Renal cortex interstitium (tissue), 15 donors: ENCODE measurements at places on chromosomes 2 and 18. TPM values are rescaled to one million over a fixed set of nuclear protein-coding genes. Genes with fewer than 3 reads are reported as not detected.

Gene SLC16A14
- 6.5 TPM for polyA plus RNA-seq

Gene CRIM1
- 98.8 TPM for polyA plus RNA-seq

Gene CCT4
- 193 TPM for polyA plus RNA-seq

Gene QPCT
- 9.5 TPM for polyA plus RNA-seq

Gene ARHGAP28
- 59.5 TPM for polyA plus RNA-seq

Gene ATOH8
- 14.8 TPM for polyA plus RNA-seq
